ENCODE measurements at places on chromosomes 4 and X. TPM values are rescaled to one million over a fixed set of nuclear protein-coding genes. Genes with fewer than 3 reads are reported as not detected.

Gene ARMCX4
- total RNA-seq = 3.6 TPM

DNA sequence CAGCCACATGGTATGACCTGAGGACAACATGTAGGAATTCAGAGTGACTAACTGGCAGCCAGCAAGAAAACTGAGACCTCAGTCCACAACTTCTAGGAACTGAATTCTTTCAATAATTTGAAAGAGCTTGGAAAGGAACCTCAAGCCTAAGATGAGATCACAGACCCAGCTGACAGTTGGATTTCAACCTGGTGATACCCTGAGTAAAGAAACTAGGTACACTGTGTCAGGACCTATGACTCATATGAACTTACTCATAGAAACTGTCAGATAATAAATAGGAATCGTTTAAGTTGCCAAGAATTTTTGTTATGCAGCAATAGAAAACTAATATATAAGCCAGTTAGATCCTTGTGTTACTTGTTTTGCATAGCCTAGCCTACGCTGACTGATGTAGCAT, 102.4 kb upstream of the DCAF12L1 start:
- no peaks in the 10 kb centered on the region for H3K27me3 ChIP-seq
- no peak overlapping the region for H3K27ac ChIP-seq
- no peak overlapping the region for H3K4me3 ChIP-seq
- DNase-seq = no peak

Gene ASMT
- not detected for total RNA-seq

DNA sequence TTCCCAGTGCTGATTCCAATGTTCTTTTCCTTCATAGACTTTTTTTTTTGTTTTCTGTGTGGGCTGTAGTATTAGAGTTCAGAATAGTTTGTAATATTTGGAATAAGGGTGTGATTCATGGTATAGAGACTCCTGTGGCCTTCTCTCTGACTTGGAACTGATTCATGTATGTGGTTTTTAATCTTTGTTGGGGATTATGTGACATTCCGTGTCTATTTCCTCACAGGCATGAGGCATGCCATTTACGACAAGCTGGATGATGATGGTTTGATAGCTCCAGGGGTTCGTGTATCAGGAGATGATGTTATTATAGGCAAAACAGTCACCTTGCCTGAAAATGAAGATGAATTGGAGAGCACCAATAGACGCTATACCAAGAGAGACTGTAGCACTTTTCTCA, 44.4 kb downstream of the POLR2B start:
- no peak overlapping the region for H3K27ac ChIP-seq
- H3K36me3 ChIP-seq = peaks cover 8% of the 10 kb centered on the region
- peak; percentile 65 for DNase-seq
- no peaks in the 10 kb centered on the region for H3K27me3 ChIP-seq
- H3K4me1 ChIP-seq = peaks cover 8% of the 10 kb centered on the region
- no peak overlapping the region for H3K4me3 ChIP-seq

DNA sequence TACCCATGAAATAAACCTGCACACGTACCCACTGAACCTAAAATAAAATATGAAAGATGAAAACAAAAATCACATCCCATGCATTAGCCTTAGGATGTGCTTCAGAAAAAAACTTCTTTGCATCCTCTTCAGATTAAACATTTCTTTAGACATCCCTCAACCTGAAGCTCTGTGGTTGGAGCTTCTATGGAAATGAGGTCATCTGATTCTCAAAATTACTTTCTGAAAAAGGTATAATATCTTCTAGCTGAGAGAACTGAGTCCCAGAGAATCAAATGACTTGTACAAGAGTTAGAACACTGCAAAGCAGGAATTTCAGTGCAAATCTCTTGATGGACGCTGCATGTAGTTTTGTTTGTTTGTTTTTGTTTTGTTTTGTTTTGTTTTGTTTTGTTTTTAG, 19.1 kb upstream of the ANTXR2 start:
- no peak overlapping the region for H3K4me3 ChIP-seq
- no peak overlapping the region for H3K27ac ChIP-seq
- H3K4me1 ChIP-seq = peaks cover 5% of the 10 kb centered on the region
- no peak for DNase-seq
- H3K27me3 ChIP-seq = no peaks in the 10 kb centered on the region

- H3K36me3 ChIP-seq = no peaks in the 10 kb centered on the region
- H3K4me3 ChIP-seq = no peak overlapping the region
- H3K27me3 ChIP-seq = no peaks in the 10 kb centered on the region
- peak; percentile 38 for DNase-seq
Observed at GRCh38 chr4:54525602-54526001, 132.2 kb upstream of the KIT start.

DNA sequence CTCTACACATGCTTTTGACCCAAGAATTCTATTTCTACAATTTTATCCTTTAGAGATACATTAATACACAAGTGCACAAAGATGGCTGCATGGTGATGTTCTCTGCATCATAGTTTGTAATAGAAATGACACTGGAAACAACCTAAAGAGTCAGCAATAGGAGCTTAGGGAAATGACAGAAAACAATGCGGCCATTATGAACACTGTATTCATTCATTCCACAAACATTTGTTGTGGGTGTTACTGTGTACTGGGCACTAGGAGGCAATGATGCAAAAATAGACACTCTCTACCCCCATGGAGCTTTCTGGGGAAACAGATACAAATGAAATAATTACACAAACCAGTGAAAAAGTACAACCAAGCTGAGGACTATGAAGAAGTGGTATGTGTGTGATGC, 32.0 kb downstream of the IDS start:
- no peak overlapping the region for H3K4me3 ChIP-seq
- no peaks in the 10 kb centered on the region for H3K27me3 ChIP-seq
- H3K36me3 ChIP-seq = no peaks in the 10 kb centered on the region
- H3K4me1 ChIP-seq = no peaks in the 10 kb centered on the region

Gene BRS3
- not detected for total RNA-seq

DNA sequence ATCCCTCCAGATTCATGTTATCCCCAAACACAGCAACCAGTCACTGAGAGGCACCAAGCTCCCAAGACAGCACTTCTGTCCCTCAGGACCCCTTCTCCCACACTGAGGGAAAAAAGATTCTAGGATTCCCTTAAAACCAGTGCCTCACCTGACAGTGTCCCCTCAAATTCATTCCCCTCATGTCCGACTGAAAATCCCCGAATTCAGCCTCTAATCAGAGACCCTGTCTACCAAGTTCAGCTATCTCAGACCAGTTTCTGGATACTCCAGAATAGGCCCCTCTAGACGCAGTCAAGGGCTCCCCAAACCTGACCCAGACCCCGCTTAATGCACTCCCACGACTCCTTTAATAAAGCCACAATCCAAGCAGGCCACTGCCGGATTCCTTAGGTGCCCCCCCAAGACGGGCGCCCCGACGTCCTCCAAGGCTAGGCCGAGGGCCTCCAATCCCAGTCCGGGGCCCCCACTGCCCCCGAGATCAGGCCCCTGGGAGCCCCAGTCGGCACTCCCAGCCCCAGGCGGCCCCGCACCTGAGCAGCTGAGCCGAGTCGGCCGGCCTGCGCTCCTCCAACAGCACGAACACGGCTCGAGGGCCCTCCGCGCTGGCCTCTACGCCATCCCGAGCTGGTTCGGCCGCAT, 457 bp downstream of the TFE3 start:
- H3K27me3 ChIP-seq = no peaks in the 10 kb centered on the region
- H3K4me1 ChIP-seq = peaks cover 9% of the 10 kb centered on the region
- peaks cover 17% of the 10 kb centered on the region for H3K36me3 ChIP-seq
- H3K4me3 ChIP-seq = peak overlapping the region; percentile 94
- peak; percentile 13 for DNase-seq

Gene MID1
- total RNA-seq = 8.5 TPM

- H3K36me3 ChIP-seq = no peaks in the 10 kb centered on the region
- no peak overlapping the region for H3K27ac ChIP-seq
- H3K4me1 ChIP-seq = no peaks in the 10 kb centered on the region
- H3K27me3 ChIP-seq = no peaks in the 10 kb centered on the region
- no peak for DNase-seq
- no peak overlapping the region for H3K4me3 ChIP-seq
Observed at GRCh38 chr4:104592183-104592582, 97.5 kb upstream of the CXXC4 start.

Gene DMP1
- not detected for total RNA-seq

DNA sequence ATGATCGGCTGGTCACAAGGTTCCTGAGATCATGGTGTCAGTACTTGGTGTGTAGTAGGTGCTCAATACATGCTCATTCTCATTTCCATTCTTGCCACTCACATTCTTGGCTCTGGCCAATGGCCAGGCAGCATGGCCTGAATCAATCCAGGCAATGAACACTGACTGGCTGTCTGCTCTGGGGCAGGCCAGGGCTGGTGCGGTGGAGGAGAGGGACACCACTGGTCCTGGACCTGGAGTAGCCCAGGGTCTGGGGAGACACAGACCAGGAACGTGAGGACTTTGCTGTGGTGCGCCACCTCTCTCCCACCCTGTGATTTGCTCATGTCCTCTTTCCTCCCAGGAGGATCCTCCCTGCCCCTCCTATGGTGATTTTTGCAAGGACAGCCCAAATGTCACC, 119.4 kb downstream of the PSAPL1 start:
- no peaks in the 10 kb centered on the region for H3K27me3 ChIP-seq
- no peak overlapping the region for H3K4me3 ChIP-seq
- no peak overlapping the region for H3K27ac ChIP-seq

- DNase-seq = peak; percentile 34
- H3K4me3 ChIP-seq = no peak overlapping the region
- no peaks in the 10 kb centered on the region for H3K4me1 ChIP-seq
- no peaks in the 10 kb centered on the region for H3K27me3 ChIP-seq
- H3K27ac ChIP-seq = no peak overlapping the region
- H3K36me3 ChIP-seq = no peaks in the 10 kb centered on the region
Observed at GRCh38 chr4:101835121-101835904, 44.8 kb downstream of the BANK1 start.

Gene GLRB
- 25.9 TPM for total RNA-seq

DNA sequence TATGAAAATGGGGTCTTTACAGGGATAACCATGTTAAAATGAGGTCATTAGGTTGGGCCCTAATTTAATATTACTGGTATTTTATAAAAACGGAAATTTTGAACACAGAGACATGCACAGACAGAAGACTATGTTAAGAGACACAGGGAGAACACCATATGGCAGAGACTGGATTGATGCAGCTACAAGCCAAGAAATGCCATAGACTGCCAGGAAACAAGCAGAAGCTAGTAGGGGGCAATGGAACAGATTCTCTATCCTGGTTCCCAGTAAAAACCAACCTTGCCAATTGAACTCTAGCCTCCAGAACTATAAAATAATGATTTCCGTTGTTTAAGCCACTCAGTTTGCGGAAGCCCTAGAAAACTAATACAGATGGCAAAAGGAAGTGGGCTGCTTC, 6.6 kb upstream of the GUF1 start:
- no peak for DNase-seq
- no peaks in the 10 kb centered on the region for H3K27me3 ChIP-seq
- H3K4me1 ChIP-seq = no peaks in the 10 kb centered on the region
- no peak overlapping the region for H3K4me3 ChIP-seq
- no peak overlapping the region for H3K27ac ChIP-seq
- H3K36me3 ChIP-seq = no peaks in the 10 kb centered on the region

DNA sequence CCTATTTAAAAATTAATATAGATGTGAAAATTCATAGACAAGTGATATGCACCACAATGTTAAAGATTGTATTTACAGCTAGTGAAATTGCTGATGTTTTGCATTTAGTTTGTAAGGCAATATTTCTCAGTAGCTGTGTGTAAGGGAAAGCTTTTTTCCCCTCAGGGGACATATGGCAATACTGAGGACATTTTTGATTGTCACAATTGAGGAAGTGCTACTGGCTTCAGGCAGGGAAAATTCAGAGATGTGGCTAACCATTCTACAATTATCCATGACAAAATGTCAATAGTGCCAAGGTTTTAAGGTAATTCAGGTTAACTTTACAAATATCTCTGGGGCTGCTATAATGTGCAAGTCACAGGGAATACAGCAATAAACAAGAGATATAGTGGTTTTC, 66.1 kb upstream of the IL15 start:
- H3K4me1 ChIP-seq = no peaks in the 10 kb centered on the region
- no peak for DNase-seq
- H3K36me3 ChIP-seq = no peaks in the 10 kb centered on the region
- H3K27ac ChIP-seq = no peak overlapping the region

Data from fibroblast of lung (primary cell).